Frontal cortex (tissue), 4 donors: ENCODE measurements at places on chromosomes 13 and 19. TPM values are rescaled to one million over a fixed set of nuclear protein-coding genes. Genes with fewer than 3 reads are reported as not detected.

The RASAL3 gene
- total RNA-seq, result 0.41 TPM

The CRX gene
- total RNA-seq, result not detected

The ANGPTL8 gene
- total RNA-seq, result not detected

The TSHZ3 gene
- total RNA-seq, result 22.8 TPM

The ZNF524 gene
- 2.9 TPM for total RNA-seq

The CEACAM16 gene
- total RNA-seq, result not detected

The ASPDH gene
- total RNA-seq, result 0.82 TPM
